SW480 (cell line): ENCODE measurements at places on chromosomes 13 and 19.

DNA sequence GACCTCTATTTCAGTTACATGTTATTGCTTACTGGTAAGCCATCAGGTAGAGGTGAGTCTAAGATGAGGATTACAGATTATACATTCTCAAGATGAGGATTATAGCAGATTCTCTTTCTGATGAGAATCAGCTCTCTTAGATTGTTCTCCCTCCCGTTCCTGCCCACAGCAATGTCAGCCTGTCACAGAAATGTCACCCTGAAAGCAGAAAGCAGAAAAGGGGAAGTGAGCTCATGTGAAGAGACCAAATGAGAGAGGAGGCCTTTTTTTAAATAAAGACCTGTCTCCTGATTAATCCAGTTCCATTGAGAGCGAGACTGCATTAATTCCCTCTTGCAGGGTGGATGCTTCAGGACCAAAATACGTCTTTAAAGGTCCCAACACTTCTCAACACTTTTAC is 445.6 kb downstream of the KCTD12 start:
- no peak for DNase-seq

DNA sequence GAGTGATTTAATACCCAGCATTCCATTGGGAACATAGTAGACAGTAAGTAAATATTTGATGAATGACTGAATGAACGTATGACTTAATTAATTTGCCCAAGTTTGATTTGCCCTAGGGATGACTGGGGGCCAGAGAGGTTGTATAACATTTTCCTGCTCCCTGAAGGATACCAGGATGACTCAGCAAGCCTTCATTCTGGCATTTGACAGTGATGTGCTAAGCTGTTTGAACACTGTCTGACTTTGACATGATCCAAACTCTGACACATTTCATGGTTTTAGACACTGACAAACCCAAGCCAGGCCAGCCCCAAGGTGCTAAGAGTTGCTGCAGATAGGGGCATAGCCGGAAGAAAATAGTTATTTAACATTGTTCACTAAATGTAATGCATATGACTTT is 53.4 kb upstream of the KLF12 start:
- no peak for DNase-seq

GRCh38 chr13:92164822-92165221 is 766.4 kb downstream of the GPC5 start:
- no peak for DNase-seq

- DNase-seq: no peak
Measured at GRCh38 chr13:105641121-105641520, 894.3 kb downstream of the EFNB2 start.

DNA sequence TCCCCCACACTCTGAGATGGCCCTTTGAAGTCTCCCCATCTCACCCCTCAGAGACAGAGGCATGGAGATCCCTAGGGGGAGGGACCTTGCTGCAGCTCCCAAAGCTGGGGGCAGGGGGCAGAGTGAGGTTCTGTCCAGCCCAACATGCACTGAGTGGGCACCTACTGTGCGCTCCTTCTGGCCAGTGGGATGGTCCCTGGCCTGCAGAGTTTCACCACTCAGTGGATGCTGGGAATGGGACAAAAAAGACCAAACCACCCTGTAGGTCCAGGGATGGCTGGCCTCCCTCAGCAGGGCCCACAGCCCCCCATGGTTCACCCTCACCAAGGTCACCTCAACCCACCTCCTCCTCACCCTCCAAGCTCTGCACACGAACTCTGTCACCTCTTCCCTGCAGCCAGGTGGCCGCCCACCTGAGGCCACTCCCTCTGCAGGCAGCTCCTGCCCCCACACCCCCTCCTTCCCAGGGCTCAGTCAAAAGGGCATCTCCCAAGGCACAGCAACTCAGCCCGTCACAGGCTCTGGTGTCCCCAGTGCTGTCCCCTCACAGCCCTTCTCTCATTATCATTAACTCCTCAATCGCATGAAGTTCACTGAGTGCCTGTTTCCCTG is 16.1 kb downstream of the CEACAM21 start:
- no peak for DNase-seq

DNA sequence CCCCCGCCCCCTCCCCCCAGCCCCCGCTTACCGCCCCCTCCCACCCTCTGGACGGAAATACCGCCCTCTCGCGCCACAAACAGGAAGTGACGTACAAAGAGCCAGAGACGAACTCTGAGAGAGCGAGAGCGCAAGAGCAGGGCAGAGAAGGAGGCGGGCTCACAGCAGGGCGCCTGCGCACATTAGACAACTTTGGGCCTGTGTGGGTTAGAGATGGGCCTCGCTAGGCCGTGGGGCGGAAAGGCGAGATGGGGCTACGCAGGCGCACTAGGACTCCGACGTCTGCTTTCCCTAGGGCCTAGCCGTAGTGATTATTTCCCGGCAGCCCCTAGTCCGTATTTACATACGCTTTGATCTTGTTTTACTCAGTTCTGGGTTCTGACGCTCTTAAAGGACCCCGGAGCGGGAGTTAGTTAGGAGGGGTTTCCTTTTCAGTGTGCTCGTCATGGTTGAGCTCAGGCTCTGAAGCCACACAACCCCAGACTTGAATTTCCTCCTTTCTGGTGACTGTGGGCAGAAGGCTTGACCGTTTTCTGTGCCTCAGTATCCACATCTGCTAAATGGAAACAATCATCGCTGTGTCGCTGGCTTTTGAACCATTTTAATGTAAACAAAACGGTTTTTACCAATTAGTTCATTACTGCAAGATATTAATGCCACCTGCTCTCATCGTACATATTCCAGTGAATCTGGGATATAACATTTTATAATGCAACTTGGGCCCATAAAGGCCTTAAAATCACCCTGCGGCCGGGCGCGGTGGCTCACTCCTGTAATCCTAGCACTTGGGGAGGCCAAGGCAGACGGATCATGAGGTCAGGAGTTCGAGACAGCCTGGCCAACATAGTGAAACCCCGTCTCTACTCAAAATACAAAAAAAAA is 449 bp upstream of the AKT2 start:
- peak; percentile 100 for DNase-seq

GRCh38 chr13:51704399-51705313 is 99.3 kb downstream of the DHRS12 start:
- DNase-seq: no peak

DNA sequence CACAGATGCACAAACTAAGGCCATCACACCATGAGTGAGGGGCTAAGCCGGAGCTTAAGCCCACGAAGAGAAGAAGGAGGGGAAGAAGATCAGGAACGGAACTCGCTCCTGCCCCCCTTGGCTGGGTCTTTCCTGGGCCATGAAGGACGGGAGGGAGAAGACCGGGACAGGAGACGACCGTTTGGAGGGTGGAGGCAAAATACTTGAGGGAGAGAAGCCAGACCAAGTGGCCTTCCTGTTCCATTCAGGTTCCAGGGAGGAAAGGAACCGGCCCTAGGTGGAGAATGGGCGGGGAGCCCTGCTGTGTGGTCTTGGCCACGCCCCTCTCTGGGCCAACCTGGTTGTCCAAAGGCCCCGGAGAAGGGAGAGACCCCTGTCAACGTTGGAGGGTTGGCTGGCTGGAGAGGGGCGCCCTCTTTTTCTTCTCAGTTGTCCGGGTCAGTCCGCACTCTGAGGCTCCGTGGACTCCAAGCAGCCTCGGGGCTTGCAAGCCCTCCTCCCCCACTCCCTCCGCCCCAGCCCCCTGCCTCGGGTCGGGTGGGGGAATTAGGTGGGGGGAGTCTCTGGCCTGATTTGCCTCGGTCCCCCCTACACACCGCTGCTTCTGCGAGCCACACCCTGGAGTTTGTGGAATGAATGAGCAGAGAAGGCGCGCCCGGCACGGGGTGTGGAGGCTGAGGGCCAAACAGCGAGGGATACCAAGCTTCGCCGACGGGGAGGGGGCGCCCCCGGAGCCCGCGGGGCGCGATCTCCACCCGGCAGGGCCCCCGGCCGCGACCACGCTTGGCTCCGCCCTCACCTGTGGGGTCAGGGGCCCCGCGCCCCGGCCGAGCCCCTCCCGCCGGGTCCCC is 757 bp downstream of the FBN3 start:
- DNase-seq: peak; percentile 84

DNA sequence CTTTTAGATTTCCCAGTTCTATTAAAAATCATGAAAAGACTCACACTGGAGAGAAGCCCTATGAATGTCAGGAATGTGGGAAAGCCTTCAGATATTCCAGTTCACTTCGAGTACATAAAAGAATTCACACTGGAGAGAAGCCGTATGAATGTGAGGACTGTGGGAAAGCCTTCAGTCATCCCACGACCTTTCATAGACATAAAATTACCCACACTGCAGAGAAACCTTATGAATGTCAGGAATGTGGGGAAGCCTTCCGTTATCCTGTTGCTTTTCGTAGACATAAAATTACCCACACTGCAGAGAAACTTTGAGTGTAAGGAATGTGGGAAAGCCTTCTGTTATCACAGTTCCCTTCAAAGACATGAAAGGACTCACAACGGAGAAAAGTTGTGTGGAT is 55.2 kb downstream of the ZNF627 start:
- no peak for DNase-seq

DNA sequence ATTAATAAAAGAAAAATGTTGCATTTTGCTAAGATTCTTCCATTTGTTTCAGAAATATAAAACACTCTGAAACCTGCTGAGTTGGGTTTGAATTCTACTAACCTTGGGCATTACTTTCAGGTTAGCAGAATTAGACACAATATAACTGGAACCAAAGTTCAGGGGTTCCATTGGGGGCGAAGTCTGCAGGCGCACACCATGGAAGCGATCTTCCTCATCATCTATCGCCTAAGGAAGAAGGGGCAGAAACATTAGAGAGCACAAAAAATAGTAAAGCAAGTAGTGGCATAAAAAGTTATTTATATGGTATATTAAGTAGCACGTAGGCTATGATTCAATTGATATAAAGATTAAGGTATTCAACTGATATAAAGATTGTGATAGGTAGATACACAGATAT is 34.1 kb downstream of the CARD8 start:
- no peak for DNase-seq

- no peak for DNase-seq
Measured at GRCh38 chr19:35304036-35304435, 12.1 kb downstream of the MAG start.

- DNase-seq: peak; percentile 6
Measured at GRCh38 chr13:108227651-108228272, 9.6 kb downstream of the ABHD13 start.

- DNase-seq: no peak
Measured at GRCh38 chr13:44605275-44605674, 29.1 kb upstream of the TSC22D1 start.

- no peak for DNase-seq
Measured at GRCh38 chr19:34313188-34313587, 51.8 kb upstream of the GPI start.

GRCh38 chr13:31073859-31074718 is 87.6 kb downstream of the HSPH1 start:
- no peak for DNase-seq

DNA sequence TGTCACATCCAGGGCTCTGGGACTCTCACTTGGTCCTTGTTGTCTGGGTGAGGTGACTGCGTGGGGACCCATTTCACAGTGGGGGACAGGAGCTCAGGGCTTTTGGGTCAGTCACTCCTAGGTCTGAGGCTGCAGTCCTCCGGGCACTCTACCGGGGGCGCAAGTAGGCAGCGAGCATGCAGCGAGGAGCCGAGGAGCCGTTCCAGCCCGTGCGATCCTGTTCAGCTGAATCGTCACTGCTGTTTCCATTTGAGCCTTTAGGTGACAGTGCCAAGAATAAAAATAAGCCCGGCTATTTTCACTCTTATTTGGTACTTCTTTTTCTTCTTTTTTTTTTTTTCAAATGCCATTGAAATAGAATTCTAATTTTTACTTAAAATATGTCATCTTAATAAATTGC is 126.5 kb downstream of the ZNF536 start:
- DNase-seq: no peak

- no peak for DNase-seq
Measured at GRCh38 chr13:96794669-96795068, 199.6 kb downstream of the OXGR1 start.

- DNase-seq: no peak
Measured at GRCh38 chr13:39870197-39870747, 214.8 kb downstream of the COG6 start.

DNA sequence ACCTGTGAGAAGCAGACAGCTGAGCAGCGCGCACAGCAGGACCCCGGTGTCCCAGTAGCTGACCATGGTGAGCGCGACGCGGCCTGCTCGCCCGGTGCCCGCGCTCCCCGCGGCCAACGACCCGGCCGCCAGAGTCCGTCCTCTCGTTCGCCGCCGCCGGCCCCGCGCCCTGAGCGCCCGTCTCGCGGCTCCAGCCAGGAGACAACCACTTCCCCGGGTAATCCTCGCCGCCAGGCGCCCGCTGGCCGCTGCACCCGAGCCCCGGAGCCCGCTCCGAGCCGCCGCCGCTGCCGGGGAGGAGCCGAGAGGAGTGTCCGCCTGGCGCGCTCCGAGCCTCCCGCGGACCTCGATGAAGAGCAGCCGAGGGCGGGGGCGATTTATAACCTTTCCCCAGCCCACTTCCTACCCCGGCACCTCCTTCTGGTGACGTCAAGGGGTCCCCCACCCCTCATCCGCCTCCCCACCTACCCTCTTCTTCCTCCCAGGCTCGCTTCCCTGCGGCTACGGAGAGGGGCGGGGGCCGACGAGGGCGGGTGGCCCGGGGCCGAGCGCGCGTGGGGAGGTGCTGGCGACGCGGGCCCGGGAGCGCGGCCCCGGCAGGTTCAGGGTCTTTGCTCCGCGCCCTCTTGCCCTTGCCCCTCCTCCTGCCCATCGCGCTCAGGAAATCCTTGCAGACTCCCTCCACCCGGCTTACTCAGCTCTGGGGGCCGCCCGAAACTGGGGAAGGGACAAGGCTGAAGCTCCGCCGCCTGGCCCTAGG is at the start of gene FLT1:
TSS of gene FLT1 (minus strand) at position 351 of the 760 bp plus-strand sequence. CDS start at position 66, 285 bp downstream.
- peak; percentile 14 for DNase-seq

GRCh38 chr19:34306213-34306661 is 51.9 kb downstream of the GARRE1 start:
- no peak for DNase-seq

DNA sequence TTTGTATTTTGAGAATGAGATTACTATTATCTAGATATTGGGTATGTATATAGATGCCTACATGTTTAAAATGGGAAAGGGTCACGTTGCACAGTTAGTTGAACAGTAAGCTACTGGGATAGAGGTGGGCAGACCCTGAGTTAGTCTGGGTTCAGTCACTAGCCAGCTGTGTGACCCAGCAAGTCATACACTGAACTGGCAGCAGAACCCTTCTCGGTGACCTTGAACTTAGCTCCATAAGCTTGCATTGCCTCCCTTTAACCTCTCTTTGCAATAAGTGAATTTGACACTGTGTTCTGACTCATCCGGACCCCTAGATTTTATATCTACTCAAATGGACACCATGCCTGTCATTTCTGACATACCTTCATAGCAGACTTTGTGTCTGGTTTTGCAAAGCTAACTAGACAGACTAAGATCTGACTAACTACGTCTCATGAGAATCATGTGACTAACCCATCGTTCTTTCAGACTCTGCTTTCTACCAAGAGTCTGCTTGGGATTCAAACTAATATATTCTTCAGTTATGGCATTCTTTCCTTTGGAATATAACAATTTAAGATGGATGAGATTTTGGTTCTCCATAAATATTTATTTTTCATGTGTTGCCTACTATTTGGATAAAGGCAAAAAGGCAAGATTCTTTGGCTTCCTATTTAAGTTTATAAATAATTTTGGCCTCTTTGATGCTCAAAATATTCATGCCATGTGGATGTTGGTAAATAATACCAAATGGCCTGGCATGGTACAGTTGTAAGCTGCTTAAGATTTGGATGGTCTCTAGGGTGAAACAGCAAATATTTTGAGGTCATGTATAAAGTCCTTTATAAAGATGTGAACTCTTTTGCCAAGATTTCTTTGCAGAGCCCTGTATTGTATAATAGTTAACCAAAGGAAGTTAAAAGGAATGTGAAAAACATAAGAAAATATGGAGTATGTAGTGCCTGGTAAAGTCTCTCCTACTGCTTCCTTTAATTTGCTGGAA is 159.3 kb downstream of the ITGBL1 start:
- no peak for DNase-seq

GRCh38 chr19:3474010-3474409 is 6.3 kb downstream of the SMIM24 start:
- DNase-seq: no peak

GRCh38 chr19:2016041-2016807 is 710 bp upstream of the BTBD2 start:
- DNase-seq: peak; percentile 56
